K562 (cell line): ENCODE measurements at places on chromosomes 5 and 9.

DNA sequence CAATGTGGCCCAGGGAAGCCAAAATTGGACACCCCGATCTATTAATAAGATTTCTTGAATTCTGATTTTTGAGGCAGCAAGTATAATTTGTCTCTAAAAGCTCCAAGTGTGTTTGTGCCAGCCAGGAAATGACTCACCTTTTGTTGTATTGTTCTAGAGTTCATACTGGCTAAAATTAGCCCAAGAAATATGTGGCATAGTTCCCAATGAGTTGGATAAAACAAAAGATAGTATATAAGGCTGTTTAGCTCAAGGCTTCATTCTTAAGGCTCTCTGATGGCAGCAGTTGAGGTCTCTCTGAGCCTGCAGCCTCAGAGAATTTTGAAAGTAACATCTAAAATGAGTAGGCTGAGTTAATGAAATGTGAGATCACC, 21.6 kb downstream of the HMGXB3 start:
- no peak for DNase-seq

DNA sequence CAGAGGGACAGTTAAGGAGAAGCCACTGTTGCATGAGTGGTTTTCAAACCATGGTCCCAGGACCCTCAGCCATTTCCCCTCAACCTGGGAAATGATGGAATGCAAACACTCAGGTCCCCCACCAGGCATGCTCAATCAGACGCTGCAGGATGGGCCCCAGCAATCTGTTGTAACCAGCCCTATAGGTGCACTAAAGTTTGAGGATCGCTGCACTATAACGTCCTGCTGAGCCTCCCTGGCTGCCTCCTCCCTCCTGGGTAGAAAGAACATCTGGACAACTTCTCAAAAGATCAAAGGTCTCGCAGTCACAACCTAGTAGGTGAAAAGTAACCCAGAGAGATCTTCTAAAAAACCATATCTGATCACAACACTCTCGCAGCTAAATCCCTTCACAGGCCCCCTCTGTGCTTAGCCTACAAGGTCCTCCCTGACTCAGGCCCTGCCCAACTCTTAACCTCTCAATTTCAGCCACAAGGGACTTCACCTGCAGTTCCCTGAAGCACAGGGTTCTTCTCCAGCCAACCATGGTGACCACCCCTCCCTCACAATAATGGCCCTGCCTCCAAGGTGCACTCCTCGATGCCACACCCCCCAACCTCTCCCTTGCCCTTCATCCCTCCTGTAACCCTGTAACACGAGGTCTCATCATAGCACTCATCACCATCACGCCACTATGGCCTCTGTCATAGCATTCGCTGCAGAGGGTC, 3.5 kb downstream of the SHB start:
- peak; percentile 47 for DNase-seq

GRCh38 chr9:121929893-121930875, 162.9 kb downstream of the TTLL11 start:
- peak; percentile 14 for DNase-seq

- no peak for DNase-seq
These were observed 7.9 kb downstream of the OR13J1 start for GRCh38 chr9:35862328-35862727.

GRCh38 chr5:56837381-56837780, 22.0 kb downstream of the MAP3K1 start:
- DNase-seq = no peak

- no peak for DNase-seq
These were observed 46.9 kb downstream of the HACD4 start for GRCh38 chr9:20984506-20984905.

DNA sequence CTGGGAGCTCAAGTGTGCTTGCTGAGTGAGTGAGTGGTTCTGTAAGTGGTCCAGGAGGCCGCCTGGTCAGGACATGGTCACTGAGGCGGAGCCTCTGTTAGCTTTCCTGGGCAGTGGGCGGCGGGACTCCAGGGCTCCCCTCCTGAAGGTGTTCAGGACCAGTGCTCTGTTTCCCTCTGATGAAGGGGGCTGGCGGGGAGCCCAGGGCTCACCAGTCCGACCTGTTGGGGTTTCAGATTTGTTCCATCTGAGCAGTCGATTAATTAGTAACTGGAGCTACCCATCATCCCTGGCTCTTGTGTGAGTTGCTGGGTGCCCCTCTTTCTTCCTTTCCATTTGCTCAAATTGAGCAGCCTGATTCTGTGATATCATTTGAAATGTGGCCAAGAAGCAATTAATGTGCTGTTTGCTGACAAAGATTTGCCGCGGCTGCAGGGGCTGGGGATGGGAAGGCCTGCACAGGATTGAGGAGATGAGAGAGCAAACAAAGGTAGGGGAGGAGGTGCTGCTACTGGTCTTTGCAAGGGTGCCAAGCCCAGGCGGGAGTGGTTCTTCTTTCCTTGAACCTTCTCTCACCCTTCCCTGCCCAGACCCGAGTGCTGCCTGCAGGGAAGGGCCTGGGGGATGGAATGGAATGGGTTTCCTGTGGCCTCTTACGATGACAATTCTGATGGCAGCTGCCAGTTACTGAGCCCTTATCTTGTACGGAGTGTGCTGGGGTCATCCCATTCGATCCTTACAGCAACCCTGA, 92.8 kb upstream of the PITX1 start:
- no peak for DNase-seq

GRCh38 chr9:130461218-130461630, 16.5 kb downstream of the ASS1 start:
- peak; percentile 79 for DNase-seq

DNA sequence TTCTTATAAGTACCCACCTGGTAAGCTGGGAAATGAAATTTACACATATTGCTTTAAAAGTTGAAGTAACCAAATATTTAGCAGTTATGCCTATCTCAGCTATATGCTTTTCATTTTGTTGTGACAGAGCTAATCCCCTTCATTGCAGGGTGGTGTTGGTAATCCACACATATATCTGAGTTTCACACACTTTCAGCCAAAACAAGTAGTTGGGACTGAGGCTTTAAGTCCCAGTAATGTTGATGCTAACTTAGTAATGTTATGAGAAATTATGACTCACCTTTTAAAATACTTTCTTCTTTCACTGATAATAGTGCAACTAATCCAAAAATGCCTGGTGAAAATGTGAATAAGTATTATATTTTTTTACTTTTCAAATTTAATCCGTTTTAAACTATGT, 19.2 kb upstream of the RICTOR start:
- DNase-seq = no peak

- DNase-seq = no peak
These were observed 63.3 kb upstream of the ZFR start for GRCh38 chr5:32507738-32508434.

- peak; percentile 58 for DNase-seq
These were observed 185.7 kb upstream of the IL12B start for GRCh38 chr5:159515909-159516415.

DNA sequence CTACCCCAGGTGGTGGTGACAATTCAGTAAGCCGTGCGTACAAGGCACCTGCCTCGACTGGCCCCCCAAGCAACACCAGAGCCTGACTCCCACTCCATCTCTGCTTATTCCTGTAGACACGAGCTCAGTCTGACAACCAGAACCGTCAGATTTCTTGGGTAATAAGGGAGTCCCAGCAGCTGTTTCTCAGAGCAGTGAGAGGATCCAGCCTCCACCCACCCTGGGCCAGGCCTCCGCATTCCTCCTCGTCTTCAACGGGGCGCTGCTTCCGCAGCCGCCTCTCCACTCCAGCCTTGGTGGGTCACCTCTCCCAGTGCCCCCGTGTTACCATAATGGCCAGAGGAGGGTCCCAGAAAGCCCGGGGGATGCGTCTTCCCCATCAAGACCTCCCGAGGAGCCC, 27.7 kb upstream of the GFPT2 start:
- DNase-seq = no peak
